Posterior vena cava (tissue), 2 donors: ENCODE measurements at places on chromosomes 7 and 10. TPM values are rescaled to one million over a fixed set of nuclear protein-coding genes. Genes with fewer than 3 reads are reported as not detected.

GRCh38 chr10:72226418-72227027 lies 10.4 kb upstream of the ASCC1 start:
- no peak for DNase-seq

GRCh38 chr10:74255888-74256357 lies 104.9 kb downstream of the ADK start:
- DNase-seq: no peak

GRCh38 chr10:126263006-126263676 lies 125.1 kb downstream of the ADAM12 start:
- no peak for DNase-seq

DNA sequence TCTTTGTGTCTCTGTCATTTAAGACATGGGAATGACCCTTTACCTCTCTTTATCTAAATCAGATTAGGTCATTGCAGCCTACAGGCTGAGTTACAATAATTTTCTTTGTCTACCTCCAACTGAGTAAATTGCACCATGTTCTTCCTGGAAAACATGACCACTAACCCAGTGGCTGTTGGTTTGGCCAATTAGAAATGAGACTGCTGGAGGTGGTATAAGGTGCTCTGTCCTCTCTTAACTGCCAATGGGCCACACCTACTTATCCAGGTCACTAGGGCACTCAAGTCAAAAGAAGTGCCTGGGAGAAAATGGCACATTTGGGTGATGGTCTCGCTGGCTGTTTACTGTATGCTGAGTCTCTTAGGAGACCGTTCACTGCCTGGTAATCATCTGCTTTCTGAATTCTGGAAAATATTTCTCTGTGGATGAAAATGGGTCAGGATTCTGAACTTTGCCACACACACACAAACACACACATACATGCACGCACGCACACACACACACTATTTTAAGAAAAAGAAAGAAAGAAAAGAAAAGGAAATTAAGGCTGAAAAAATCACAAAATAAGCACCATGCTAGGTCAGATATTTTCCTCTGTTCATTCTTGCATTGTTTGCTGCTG lies 16.4 kb downstream of the STAMBPL1 start:
- no peak for DNase-seq

DNA sequence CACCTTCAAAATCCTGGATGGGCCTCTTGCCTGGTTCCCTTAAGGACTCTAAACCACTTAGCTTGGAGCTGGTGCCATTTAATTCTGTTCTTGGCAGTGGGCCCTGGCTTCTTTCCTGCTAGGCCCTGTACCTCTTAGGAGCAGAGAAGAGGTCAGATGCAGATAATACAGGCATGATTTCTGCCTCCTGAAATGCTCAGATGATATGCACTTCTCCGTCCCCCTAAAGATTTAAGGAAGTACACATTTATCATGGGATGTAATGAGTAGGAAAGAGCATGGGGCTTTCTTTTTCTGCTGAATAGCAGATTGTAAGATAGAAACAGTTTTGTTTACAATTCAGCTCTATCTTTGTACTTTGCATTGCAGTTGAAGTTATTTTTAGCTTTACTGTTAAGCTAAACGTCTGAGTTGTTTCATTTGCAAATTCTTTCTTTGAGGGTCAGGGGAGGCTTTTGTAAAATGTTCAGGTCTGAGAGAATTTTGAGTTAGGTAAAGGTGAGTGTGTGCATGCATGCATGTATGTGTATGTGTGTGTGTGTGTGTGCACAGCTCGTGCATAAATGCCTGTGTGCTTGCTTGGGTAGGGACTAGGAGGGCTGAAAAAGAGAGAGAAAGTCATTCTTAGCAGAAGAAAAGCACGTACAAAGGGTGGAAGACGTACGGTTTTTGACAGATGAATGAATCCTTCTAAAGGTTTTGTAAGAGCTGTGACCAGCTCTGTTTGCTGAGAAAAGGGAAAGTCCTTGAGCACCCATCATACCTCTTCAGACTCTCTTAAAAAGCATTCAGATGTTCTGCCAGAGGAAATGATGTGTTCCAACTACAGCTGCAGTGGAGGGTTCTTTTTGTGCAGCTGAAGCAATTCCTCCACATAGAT lies 364.2 kb downstream of the AUTS2 start:
- no peak for DNase-seq

DNA sequence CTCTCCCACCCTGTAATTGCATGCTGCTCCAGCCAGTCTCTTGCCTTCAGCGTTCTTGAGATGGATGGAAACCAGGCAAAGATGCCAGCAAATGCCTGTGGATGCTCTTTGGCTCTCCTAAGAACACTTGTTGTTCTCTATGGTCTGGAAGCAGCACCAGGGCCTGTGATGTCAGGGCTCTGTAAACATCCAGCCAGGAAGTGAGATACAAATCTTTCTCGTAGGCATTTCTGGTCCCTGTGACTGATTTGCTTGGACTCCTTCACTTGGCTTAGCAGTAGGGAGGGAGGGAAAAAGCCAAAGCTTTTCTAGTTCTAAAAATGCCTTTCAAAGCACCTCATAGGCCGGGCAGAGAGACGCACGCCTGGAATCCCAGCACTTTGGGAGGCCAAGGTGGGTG lies 201.3 kb downstream of the REEP3 start:
- DNase-seq: peak; percentile 87

- DNase-seq: no peak
Measured at GRCh38 chr7:133429371-133429770, 176.5 kb downstream of the EXOC4 start.

GRCh38 chr10:80324086-80324485 lies 32.5 kb downstream of the DYDC1 start:
- DNase-seq: no peak

DNA sequence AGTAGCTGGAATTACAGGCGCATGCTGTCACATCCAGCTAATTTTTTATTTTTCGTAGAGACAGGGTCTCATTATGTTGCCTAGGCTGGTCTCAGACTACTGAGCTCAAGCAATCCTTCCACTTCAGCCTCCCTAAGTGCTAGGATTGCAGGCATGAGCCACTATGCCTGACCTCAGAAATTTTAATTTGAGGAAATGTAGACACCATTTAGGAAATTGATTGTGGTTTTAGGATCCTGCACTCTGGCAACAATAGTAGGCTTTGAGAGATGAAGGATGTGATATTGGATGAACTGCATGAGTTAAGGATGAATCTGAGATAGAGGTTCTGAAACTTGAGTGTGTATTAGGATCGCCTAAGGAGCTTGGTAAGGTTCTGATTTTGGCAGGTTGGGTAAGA lies 66.5 kb downstream of the PPP1R9A start:
- no peak for DNase-seq

GRCh38 chr10:30985512-30985911 lies 46.2 kb downstream of the ZNF438 start:
- DNase-seq: no peak

DNA sequence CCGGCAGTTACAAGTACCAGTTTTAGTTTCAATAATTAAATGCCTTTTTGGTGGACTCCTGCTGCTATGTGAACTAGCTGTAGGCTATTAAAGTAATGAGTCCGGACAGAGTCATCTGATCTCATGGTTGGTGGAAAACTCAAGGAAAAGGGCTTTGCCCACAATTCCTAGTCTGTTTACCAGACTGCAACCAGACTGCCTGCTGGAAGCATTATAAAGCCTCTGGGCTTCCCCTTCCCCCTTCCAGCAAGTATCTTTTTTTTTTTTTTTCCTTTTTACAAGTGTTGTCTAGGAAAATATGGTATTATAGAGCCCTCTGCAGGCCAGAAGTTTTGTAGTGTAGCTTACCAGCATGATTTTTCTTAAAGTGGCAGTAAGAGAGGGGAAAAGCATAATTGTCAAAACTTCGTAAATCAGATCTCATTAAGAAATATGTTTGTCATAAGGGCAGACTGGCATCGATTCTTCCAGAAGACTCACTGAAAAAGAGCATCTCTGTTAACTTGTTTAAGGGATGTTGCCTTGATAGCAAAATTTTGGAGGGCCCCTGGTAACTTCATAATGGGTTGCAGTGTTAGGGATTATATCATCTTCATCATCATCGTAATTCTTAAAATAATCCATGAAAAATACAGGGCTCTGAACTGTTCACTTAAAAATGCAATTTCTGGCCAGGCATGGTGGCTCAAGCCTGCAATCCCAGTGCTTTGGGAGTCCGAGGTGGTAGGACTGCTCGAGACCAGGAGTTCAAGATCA lies 181.3 kb downstream of the TAX1BP1 start:
- DNase-seq: no peak

DNA sequence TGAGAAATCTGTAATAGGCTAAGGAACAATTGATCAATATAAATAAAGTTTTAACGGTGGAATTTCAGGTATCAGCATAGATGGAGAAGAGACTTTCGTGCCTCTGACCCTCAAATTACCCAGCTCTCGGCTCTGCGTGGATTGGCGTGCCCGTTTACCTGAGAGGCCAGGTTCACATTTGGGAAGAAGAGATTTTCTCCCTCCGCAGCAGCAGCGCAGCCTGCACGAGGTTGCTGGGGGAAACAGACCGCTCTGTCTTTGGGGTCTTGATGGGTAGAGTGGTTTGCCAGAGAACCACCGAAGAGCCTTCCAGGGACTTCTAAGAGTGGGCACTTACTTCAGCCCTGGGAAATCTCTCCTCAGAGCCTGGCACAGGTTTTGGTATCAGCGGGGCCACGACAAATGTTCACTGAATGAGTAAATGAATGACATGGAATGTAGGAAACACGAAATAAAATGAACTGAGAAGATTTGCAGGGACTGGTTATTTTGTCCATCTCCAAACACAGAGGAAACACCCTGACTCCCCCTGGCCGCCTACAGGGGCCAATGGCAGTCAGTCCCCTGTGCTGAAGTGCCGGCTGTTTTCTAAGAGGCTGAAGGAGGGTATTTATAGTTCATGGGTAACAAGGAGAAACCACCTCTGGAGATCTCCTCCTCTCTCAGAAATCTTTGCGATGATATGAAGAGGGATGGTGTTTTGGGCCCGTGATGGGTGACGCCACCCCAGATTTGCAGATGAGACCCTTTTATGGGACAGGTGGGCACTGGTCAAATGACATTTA lies 338.5 kb downstream of the ADARB2 start:
- DNase-seq: no peak

- DNase-seq: no peak
Measured at GRCh38 chr10:61899069-61899531, 2.4 kb upstream of the ARID5B start.

DNA sequence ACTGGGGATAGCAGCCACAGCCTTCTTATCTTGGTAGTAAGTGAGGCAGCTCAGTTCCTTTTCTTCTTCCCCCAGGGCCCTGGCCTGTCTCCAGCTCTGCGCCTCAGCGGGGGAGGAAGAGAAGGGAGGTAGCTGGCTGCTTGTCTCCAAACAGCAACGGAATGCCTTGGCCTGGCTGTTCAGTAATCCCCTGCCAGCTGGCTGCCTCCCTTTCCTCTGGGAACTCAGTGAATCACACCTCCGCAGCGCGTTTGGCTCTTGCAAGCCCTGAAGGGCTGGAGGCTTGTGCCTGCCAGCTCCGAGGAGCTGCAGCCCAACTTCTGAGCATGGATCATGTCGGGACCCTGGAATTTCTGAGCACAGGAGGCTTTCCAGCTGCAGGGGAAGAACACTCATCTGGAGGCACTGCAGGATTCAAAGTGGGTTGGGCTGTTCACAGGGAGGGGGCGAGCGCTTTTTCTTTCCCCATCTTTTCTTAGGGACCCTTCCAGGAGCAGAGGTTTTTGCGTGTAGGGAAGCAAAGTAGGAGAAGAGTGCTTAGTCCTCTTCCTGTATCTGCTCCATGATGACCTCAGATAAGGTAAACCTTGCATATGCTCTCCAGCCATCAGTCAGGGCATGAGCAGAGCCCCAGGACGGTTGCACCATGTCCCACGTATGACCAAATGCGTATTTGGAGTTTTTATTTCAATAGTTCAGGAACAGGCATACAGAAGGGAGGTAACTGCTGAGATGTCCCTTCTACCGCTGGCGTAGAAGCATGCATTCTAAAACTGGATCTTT lies 253.2 kb upstream of the INHBA start:
- peak; percentile 98 for DNase-seq

- no peak for DNase-seq
Measured at GRCh38 chr10:822661-823367, 108.7 kb downstream of the LARP4B start.

- no peak for DNase-seq
Measured at GRCh38 chr10:10804998-10805740, 212.5 kb upstream of the CELF2 start.

- no peak for DNase-seq
Measured at GRCh38 chr7:143237366-143237765, 15.5 kb downstream of the TAS2R40 start.

- DNase-seq: peak; percentile 93
Measured at GRCh38 chr10:80535671-80536360, 1.9 kb upstream of the SH2D4B start.

DNA sequence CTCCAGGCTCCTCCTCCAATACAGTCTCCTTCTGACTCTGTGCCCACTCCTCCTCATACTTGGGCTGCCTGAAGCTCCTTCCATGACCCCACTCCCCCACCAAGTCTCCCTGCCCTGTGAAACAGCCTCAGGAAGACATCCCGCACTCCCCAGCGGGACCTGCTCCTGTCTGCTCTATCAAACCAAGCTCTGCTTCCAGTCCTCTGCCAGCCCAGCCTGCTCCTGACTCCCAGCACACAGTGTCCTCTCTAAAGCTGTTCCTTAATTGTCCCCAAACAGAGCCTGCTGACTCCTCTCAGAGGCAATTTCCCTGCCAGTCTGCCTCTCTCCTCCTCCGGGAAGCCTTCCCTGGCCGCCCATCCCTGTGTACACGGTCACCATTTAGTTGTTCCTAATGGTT lies 9.9 kb downstream of the POLL start:
- DNase-seq: peak; percentile 56

DNA sequence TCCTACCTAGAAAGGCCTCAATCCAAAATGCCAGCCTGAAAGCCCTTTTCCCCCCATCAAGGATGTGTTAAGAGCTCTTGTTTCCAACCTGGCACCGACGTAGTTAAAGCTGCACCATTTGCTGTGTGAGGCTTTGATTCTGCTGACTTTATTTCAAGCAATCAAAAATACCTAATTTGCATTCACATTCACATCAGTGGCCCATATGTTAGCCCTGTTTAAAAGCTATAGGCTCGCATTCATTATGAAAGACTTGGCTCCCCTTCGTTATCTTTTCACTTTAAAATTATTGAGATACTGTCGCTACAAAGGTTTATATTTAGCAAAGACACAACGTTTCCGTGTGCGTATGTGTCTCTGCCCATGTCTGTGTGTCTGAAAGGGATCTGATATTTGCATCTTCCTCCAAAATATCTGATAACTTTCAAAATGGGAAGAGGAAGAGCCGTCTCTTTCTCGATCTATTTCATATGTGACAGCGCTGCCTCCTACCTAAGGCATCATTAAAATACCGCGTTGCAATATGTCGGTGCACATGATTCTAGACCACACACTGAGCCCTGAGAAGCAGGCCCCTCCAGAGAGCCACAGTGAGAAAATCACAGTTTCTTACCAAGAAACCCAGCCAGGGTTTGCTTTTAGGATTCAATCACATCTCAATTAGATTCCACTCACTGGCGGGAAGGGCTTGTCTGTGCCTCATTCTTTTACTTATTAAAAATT lies 57.1 kb upstream of the ITPRID1 start:
- DNase-seq: no peak

GRCh38 chr7:95046494-95047240 lies 139.3 kb downstream of the PPP1R9A start:
- DNase-seq: no peak

Gene SYNPO2L
- 3.1 TPM for total RNA-seq

Gene GRM3
- not detected for total RNA-seq

Gene FAM180A
- total RNA-seq: 11.9 TPM

Gene SLC29A4
- total RNA-seq: 1.4 TPM

Gene GLUD1
- total RNA-seq: 138 TPM

Gene AKR1C3
- total RNA-seq: 29.6 TPM

Gene ZNF25
- total RNA-seq: 20.5 TPM

Gene HOXA6
- 8.6 TPM for total RNA-seq

Gene HOXA9
- 7.4 TPM for total RNA-seq

Gene NUTM2B
- not detected for total RNA-seq

Gene SPAM1
- not detected for total RNA-seq

Gene ZNF488
- total RNA-seq: not detected

Gene UPK3BL2
- total RNA-seq: 13.7 TPM
